ENCODE measurements at places on chromosomes 1 and 21.
A peak's percentile ranks its signal among the peaks of the same experiment; 100 is the strongest.

DNA sequence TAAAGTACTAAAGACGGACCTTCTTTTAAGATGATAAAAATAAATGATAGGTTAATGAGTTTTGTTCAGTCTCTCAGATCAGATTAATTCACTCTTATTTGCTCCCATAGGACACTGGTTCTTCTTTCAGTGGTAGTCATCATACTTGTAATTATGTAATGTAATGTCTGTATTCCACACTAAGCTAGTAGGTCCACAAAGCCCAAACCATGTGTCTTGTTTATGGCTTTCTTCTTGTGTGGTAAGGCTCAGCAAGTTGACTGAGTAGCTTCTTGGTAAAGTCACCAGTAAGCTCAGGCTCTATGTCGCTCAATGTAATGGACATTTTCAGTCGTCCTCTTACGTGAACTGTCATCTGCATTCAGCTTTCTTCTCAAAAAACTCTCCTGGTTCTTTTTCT, 2.5 kb downstream of the LYPLAL1 start:
- DNase-seq: no peak

- DNase-seq: no peak
Measured at GRCh38 chr1:212219679-212220463, 65.3 kb upstream of the PPP2R5A start.

DNA sequence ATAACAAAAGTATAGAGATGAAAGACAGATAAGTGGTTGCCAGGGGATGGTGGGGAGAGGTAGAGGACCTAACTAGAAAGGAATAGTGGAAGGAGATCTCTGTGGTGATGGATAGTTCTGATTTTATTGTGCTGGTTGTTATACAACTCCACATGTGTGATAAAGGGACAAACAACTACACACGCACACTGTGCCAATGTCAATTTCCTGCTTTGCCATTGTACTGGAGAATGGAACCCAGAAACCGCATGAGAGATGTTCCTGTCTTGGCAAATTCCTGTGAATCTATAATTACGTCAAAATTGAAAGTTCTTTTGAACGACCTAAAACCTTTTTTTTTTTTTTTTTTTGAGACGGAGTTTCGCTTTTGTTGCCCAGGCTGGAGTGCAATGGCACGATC, 11.0 kb downstream of the TNFRSF9 start:
- no peak for DNase-seq

- no peak for DNase-seq
Measured at GRCh38 chr1:183905508-183906113, 100.7 kb downstream of the RGL1 start.

- DNase-seq: no peak
Measured at GRCh38 chr1:57262472-57262871, 161.4 kb downstream of the DAB1 start.

GRCh38 chr1:18100491-18101063, 7.0 kb upstream of the IGSF21 start:
- DNase-seq: peak; percentile 59

- no peak for DNase-seq
Measured at GRCh38 chr1:157269656-157270375, 131.6 kb upstream of the ETV3 start.

DNA sequence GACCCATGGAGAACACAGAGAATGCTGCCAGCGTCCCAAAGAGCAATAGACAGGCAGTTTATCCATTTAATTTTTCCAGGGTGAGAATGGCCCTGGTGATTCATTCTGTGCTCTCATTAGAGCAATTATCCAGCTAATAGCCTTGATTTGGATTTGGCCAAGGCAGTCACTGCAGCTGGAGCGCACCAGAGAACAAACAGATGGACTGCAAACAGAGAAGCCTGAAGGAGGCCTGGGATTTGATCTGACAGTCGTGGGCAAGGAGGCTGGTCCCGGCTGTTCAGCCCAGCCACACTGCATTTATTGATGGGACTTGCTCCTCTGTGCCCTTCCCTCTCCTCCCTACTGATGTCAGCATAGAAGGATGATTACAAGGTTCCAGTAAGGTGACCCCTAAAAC, 353.9 kb upstream of the C1orf174 start:
- DNase-seq: no peak

DNA sequence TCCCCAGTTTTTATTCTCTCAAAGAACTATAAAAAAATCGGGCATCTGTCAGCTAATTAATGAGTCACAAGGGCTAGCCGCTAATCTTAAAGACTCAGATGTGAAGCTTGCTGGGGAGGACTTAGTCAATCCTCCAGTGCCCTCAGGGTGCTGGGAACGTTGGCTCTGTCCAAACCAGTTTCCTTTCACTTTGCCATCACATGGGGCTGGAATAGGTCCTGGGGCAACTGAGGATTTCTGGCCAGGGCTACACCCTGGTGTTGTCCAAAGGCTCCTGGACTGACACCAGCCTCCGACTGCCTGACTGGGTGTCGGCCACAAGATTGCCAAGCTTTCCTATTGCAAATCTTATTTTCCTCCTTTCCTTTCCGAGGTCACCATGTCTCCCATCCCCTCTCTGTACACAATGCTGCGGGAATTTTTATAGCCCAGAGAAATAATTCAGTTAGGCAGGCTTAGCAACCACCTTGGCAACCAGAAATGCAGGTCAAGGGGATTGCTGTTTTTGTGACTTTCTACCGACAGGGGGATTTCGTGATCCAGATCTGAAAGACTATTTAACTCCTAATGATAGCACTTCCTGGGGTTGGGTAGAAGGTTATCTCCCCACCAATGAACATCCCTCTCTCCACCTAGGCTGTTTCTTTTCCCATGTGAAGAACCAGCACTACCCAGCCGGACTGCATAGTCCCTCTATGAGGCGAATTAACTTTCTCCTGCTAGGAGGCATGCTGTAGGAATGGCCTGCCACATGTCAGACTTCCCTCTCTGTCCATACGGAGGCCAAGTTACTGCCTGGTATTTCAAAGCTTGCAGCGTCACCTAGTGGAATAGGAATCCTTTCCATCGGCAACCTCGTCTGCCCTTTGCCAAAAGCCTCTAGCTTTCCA, 29.9 kb upstream of the CTBS start:
- DNase-seq: no peak

DNA sequence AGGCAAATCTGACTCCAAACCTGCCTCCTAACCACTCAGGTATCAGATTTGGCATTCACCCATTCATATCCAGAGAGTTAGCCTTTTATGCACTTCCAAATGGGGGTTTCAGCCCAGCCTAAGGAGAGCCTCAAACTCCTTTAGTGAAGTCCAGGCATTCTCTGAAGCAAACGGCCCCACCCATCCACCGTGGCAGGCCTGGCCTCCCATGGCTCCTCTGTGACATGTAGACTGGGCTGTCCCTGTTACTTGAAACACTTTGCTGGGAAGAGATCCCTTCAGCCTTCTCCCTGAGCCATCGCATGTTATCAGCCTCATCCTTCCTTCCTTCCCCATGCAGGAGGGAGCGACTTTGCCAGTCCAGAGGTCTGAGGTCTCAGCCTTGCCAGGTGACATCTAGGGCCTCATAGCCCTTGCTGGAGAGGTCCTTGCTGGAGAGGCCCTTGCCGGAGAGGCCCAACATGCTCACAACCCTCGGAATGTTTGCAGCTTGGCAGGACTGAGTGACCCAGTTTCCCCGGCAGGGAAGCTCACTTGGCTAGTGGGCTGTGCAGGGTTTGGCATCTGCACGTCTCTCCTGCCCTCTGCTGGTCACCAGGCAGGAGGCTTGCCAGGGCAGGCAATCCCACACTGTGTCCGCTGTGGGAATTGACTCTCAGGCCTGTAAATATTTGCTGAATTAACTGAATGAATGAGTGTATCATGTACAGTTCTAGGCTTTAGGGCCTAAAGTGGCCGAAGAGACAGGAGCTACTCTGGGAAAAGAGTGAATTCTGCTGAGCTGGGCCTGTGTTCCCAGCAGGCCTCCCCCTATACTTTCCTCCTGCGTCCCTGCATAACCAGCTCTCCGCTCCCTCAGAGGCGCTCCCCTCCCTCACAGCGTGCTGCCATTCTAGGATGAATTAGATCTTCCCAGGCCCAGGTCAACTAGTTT, 26.7 kb upstream of the RBM15 start:
- DNase-seq: no peak

GRCh38 chr21:28263974-28264373, 728.7 kb downstream of the LTN1 start:
- no peak for DNase-seq

DNA sequence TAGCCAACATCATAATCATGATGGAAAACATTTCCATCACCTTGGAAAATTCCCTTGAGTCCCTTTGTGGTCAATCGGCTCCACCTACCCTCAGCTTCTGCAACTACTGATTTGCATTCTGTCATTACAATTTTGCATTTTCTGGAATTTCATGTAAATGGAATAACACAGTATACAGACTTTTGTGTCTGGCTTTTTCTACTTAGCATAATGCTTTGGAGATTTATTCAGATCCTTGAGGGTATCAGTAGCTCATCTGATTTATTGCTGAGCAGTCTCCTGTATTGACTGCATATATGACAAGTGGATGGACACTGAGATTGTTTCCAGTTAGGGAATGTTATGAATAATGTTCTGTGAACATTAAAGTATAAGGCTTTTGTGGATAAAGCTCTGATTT, 358.3 kb downstream of the USP25 start:
- DNase-seq: no peak

Data from left renal cortex interstitium (tissue), 4 donors.